NCI-H1694 treated with DMSO at 0.1 percent for 48 hours (cell line): ENCODE measurements at places on chromosomes 2 and 18.

- DNase-seq: no peak
Measured at GRCh38 chr2:10169581-10169980, 47.0 kb downstream of the RRM2 start.

DNA sequence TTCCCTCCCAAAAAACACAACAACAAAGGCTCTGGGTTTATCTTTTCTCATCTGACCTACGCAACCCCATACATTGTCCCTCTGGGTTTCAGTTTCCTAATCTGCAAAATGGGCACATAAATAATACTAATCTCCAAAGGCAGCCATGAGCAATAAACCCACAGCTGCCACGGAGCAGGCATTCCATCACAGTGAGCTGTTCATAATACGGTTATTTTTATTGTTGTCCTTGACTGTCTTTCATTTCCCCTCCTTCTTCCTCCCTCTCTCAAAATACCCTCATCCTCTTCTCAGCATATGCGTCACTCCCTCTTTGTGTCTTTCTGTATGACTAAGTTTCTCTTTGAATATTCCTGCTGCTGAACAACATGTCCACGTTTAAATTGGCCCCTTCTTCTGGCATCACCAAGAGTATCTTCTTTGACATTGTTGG is 129.8 kb upstream of the CAB39 start:
- no peak for DNase-seq

GRCh38 chr2:222572751-222573174 is 83.1 kb downstream of the FARSB start:
- DNase-seq: no peak

GRCh38 chr2:26588576-26588975 is 52.6 kb downstream of the CIB4 start:
- DNase-seq: no peak

DNA sequence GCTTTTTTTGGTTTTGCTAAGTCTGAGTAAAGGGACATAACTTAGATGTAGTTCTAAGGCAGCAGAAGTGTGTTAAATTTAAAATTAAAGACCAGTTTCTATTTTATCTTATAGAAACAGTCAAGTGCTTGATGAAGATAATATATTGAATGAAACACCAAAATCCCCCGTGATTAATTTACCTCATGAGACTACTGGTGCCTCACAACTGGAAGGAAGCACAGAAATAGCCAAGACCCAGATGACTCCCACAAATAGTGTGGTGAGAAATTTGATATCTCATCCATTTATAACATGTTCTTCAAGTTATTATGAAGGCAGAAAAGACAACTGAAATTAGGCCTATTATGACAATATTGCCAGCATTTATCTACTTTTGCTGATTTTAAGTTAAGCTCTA is 45.6 kb downstream of the APLF start:
- DNase-seq: no peak
